CD8-positive, alpha-beta memory T cell (primary cell): ENCODE measurements at places on chromosomes 3 and 15.

DNA sequence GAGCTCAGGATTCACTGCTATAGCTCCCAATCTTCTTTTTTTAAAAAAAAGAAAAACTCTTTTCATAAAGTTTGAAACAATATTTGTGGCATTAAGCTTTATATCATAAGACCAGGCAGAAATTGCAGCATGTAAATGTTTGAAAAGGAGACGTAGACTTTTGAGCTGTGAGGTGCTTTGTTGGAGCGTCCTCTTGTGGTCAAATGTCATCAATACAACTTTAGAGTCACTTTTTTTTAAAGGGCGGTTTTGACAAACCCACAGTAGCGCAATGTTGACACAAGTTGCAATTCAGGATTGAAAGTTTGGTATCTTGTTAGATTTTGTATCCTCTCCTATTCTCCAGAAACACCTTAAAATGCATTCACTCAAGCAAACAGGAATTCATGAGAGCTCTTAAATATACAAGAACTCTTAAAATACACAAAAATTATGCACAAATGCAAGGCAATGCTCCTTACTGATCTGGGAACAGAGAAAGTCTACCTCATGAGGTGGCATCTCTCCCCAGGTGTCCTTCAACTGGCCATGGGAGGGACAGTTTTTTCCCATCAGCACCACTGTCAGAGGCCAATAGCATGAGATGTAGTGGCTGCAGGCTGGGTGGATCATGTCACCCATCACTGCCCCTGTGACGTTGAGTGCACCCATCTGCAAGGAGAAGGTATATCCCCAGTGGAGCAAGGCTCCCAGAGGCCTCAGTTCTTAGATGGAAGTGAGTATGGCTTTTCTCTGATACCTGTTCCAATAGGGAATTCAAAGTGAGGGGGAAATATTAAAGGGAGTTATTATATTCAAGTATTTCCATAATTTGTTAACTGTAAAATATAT is 70.7 kb downstream of the ANXA2 start:
- no peak for DNase-seq

DNA sequence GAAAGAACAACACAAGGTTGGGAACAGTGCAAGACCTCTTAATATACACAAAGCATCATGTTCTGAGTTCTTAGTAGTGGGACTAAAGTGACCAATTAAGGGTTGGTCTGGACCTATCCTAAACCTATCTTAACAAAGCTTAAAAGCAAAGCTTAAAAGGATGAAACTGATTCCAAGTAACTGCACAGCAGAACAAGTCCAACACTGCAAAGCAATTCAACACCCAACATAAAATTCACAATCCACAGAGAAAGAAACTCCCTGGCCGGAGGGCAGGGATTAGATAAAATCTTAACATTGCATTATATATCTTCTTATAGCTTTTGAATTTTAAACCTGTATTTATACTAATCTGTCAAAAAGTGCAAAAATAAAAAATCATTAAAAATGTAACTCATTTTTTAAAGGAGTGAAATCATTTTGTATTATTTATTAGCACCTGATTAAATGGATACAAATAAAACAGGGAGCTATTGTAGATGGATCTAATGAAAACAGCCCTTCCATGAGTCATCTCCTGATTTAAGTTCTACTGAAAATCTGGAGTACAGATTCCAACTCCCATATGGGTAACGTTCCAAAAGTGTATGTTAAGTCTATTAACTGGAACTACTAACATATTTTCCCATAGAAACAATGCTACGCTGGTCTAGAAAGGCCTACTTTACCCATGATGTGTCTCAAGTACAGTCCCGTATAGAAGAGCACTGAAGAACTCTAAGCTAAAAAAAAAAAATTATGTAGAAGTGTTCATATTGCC is 34.9 kb downstream of the PIK3R4 start:
- no peak for DNase-seq

DNA sequence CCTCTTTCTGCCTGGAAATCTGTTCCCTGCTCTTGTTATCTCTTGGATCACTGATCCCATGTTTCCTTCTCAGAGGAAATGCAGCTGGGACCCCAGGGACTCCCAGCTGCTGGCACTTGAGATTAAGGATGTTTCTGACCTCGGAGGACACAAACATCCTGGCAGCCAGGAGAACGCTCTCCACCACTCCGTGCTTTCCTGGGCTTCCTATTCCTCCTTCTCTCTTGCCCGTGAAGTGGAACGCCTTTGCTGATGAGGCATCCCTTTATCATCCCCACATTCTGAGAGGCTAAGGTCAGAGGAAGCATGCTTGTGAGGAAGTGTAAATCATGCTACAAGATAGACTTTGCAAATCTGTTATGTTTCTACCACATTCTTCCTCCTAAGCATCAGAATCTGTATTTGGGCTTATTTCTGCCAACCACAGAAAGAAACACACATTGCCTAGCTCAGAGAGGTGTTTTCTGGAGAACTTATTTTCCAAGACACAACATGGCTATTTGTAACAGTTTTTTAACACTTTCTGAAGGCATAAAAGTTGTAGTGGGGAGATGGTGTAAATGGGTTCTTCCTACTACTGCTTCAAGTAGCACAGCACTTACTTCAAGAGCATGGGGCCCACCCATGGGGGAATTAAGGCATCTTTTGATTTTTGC is 25.6 kb upstream of the LDHAL6B start:
- DNase-seq, result no peak

GRCh38 chr15:101499863-101500713 is 10.6 kb upstream of the PCSK6 start:
- no peak for DNase-seq

DNA sequence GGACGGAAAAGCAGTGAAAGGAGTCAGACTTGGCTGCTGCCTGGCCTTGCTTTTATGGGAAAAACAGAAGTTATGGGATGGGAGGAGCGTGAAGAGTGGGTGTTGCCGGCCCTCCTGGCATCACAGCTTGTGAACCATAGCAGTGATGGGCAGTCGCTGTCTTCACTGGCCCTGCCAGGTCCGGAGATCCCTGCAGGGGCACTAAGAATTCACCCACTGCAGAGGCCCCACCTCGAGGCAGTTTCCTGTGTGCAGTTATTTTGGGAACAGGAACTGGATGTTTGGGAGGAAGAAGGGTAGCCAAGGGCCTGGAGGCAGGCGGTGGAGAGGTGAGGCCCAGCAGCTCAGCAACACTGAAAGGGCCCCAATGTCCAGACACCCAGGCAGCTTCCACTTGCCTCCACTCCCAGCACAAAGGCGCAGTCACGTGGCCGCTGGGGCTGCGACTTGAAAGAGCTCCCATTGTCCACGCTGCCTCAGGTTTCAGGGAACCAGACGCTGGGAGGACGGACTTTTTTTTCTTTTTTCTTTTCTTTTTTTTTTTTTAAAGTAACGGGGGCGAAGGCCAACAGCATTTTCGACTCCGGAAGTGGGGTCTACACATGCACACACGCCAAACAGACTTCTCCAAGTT is 255.6 kb downstream of the ZNF621 start:
- no peak for DNase-seq

GRCh38 chr3:32841867-32842470 is 24.2 kb downstream of the TRIM71 start:
- DNase-seq, result no peak
